Naive thymus-derived CD4-positive, alpha-beta T cell (primary cell): ENCODE measurements at places on chromosomes 3 and 15.

DNA sequence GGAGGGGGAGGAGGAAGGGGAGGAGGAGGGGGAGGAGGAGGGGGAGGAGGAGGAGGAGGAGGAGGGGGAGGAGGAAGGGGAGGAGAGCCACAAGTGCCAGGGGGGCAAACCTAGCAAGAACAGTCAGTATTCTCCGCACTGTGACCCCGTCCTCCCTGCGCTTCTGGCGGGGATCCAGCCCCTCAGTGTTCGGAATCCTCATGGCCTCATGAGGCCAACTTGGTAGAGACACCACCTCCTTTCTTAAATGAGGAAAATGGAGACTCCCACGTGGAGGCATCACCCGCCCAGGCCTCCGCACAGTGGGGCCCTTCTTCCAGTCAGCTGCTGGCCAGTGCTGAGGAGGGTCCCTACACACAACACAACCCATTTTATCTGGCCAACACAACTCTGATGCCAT, 163.4 kb downstream of the XXYLT1 start:
- no peak for DNase-seq

DNA sequence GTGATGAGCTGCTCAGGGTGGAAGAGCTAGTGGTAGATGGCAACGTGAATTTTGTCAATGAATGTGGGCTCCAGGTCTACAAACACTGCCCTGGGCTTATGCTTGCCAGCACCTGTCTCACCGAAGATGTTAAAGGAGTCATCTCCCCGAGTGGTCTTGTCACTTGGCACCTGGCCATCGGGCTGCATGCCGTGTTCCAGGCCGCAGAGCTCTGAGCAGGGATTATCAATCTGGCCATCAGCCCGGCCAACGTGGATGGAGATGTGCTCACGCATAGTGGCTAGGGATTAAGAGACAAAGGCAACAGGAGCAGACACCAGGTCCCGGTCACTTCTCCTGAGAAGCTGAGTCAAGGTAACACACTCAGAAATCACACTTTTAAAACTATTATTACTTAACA, 54.8 kb upstream of the ACTC1 start:
- no peak for DNase-seq

GRCh38 chr3:71397046-71397445, 186.5 kb downstream of the FOXP1 start:
- no peak for DNase-seq

GRCh38 chr3:185519021-185519420, 20.2 kb upstream of the TMEM41A start:
- DNase-seq, result no peak

- no peak for DNase-seq
Observed at GRCh38 chr3:33687406-33688010, 30.5 kb downstream of the CLASP2 start.

GRCh38 chr3:4821975-4822374, 157.3 kb upstream of the BHLHE40 start:
- DNase-seq, result peak; percentile 84

GRCh38 chr3:25448750-25449692, 21.0 kb downstream of the RARB start:
- no peak for DNase-seq

DNA sequence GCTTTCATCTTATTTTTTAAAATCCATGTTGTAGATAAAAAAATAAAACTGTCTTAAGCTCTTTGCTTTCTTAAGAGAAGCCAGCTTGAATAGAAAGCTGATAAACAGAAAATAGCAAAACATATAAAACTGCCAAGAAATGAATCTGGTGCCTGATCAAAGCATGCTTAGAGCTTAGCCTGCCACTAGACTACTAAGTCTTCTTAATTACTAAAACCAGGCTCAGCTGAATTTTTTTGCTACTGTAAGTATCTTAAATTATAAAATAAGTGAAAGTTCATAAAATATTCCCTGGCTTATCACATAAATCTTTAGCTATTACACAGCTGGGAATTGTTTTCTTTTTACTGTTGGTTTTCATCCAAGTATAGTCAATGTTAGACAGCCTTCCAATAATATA, 803.9 kb downstream of the DIPK2A start:
- no peak for DNase-seq

DNA sequence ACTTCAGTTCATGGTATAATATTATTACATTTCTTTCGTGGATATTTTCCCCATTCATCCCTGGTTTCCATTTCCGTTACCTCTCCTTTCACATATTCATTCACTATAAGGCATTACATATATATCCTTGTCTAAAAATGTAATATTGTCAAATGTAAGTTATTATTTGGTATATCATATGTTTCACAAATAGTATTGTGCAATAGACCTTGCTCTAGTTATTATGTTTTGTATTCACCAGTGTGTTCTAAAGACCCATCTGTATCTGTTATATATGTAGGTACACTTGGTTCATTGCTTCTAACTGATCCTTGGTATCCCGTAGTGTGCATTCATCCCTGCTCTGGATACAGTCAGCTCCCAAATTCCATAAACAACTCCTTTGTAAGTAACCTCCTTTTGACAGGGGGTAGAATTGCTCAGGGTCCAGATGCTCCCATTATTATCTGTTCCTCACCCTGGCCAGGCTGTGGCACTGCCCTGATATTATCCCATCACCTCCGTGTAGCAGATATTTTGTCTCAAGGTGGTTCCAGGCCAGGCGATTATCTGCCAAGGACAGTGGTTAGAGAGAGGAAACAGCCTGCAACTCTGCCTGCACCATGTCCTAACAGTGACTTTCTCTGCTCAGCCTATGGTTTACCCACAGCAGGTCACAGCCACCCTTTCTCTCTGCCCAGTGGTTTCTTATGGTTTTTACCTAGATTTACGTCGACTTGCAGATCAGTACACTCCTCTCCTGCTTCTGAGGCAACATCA, 29.2 kb downstream of the PAQR9 start:
- no peak for DNase-seq

DNA sequence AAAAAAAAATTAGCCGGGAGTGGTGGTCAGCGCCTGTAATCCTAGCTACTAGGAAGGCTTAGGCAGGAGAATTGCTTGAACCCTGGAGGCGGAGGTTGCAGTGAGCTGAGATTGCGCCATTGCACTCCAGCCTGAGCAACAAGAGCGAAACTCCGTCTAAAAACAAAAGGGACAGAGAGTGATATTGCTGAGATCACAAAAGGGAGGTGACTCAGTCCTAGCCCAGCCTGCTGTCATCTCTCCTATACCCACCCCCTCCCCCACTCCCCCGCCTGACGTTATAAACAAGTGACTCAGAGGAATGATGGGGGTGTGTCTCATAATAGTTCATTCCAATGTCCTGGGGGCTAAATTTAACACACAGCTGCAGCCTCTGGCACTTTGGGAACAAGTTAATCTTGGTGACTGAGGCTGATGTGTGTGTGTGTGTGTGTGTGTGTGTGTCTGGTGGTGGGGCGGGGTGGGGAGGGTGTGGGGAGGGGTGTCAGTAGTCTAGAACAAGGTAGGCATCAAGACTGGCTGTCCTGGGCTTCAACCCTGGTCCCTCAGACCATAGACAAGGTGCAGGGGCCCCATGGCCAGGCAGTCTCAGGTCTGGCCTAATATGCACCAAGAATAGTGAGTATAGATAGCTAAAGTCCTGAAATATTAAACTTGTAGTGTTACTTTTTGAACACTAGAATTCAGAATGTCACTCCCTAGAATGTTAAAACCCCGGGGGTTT, 1.3 kb upstream of the KLHL40 start:
- no peak for DNase-seq

- DNase-seq, result no peak
Observed at GRCh38 chr15:87846746-87847145, 409.8 kb downstream of the NTRK3 start.

DNA sequence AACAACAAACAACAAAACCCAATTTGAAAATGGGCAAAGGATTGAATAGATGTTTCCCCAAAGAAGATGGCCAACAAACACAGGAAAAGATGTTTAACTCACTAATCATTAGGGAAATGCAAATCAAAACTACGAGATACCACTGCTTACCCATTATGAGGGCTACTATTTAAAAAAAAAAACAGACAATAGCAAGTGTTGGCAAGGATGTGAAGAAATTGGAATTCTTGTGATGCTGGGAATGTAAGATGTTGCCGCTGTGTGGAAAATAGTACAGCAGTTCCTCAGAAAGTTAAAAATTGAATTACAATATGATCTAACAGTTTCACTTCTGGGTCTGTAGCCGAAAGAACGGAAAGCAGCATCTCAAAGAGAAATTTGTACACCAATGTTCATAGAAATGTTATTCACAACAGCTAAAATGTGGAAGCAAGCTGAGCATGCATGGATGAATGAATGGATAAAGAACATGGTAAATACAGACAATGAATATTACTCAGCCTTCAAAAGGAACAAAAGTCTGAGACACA, 121.9 kb downstream of the CHSY1 start:
- no peak for DNase-seq

DNA sequence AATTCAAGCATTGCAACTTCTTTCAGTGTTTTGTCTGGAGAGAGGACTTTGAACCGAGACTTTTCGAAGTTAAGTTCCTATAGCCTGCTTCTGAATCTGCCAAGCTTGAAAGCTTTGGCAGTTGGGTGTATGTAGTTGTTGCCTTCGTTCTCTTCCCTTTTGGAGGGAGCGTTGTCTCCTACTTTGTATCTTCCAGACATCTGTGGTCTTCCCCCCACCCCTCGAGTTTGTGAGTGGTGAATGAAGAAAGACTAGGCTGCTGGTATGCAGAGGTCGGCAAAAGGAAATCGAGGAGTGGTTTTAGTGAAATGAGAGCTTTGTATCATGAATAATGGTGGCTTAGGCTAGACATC, 1.3 kb downstream of the CTNNB1 start:
- DNase-seq, result peak; percentile 34

- peak; percentile 79 for DNase-seq
Observed at GRCh38 chr3:122679085-122679881, 1.4 kb upstream of the PARP14 start.

- DNase-seq, result peak; percentile 20
Observed at GRCh38 chr3:119681279-119681678, 4.1 kb upstream of the COX17 start.

- DNase-seq, result no peak
Observed at GRCh38 chr15:60009124-60009960, 5.2 kb downstream of the FOXB1 start.

DNA sequence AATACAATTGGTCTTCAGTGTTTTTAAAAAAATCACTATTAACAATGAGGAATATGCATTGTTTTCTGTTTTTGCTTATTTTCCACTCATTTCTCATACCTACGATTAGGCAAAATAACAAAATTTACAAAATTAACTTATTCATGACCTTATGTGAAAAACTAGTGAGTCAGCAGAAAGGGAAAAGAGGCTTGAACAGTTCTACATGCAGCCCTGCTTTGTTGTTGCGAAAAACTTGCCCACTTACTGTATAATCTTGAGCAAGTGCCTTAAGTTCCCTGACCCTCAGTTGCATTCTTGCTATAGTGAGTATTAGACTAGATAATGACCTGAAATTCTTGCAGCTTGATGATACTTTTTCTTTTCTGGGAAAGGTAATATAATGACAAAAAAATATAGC, 551.1 kb upstream of the BCHE start:
- no peak for DNase-seq

GRCh38 chr3:73894474-73895213, 269.9 kb upstream of the PDZRN3 start:
- no peak for DNase-seq

DNA sequence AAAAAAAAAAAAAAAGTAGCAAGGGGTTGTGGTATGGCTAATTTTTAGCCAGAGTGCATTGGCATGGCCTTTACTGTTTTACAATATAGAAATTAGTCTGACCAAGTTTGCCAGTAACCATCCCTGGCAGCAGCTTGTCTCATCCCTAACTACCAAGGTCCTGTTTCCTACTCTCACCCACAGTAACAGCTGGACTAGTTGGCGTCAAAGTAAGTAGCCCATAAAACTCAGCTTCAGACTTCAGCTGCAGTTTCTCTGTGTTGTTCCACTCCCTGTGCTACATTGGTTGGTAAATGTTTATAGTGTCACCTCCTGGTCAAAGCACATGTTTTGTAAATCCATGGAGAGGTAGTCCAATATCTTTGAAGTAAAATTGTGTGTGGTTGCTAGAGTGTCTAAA, 691.3 kb downstream of the ZPLD1 start:
- DNase-seq, result no peak

GRCh38 chr15:40941528-40942336, 11.5 kb upstream of the CHAC1 start:
- peak; percentile 84 for DNase-seq

DNA sequence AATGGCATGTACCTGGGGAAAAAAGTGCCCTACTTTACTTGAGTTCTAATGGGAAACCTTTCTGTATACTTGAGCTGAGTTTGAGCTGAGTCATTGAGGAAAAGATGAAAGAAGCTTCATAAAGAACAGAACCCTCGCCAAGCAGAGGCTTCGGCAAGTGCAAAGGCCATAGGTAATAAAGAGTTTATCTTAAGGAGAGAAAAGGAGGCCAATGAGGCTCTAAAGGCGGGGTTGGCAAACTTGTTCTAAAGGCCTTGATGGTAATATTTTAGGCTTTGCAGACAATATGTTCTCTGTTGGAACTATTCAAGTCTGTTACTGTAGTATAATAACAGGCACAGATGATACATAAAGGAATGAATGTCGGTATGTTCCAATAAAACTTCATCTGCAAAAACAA, 17.6 kb upstream of the TRAT1 start:
- no peak for DNase-seq

DNA sequence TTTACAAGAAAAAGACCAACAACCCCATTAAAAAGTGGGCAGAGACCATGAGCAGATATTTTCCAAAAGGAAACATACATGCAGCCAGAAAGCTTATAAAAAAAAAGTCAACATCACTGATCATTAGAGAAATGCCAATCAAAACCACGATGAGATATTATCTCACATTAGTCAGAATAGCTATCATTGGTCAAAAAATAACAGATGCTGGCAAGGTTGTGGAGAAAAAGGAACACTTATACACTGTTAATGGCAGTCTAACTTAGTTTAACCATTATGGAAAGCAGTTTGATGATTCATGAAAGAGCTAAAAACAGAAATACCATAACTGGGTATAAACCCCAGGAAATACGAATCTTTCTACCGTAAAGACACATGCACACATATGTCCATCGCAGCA, 76.3 kb downstream of the SUCNR1 start:
- no peak for DNase-seq

DNA sequence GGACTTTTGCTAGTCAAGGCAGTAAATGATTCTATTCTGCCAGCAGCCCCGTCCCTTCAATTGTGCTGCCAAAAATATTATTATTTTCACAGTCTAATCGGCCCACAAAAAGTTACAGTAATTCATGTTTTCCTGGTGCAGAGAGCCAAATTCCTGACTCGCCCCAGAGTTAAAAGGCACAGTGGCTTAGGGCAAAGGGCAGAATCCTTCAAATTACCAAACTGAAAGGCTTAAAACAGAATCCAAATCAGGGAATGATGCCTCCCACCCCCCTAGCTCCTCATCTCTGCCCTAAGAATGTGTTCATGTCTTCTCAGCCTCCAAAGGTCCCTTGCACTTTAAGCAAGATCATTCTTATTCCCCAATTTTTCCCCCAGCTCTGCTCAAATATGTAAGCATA, 477.8 kb upstream of the PROK2 start:
- no peak for DNase-seq
